ENCODE measurements at places on chromosomes 1 and 21.
A peak's percentile ranks its signal among the peaks of the same experiment; 100 is the strongest.

DNA sequence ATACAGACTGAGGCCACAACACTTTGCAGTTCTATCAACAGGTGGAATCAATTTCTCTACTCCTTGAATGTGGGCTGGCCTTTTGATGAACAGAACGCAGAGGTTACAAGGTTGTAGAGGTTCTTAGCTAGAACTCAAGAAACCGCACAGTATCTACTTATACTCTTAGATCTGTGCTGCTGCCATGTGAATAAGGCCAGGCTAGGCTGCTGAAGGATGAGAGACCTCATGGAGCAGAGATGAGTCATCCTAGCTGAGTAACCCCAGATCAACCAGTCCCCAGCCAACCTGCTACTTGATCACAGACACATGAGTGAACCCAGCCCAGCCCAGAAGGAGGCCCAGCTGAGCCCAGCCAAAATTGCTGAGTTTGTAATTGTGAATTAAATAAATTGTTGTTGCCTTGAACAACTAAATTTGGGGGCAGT, 35.3 kb upstream of the BCAR3 start:
- no peaks in the 10 kb centered on the region for H3K27me3 ChIP-seq
- H3K4me1 ChIP-seq, result peaks cover 2% of the 10 kb centered on the region
- DNase-seq, result no peak
- no peaks in the 10 kb centered on the region for H3K36me3 ChIP-seq
- H3K27ac ChIP-seq, result no peak overlapping the region
- no peak overlapping the region for H3K4me3 ChIP-seq

DNA sequence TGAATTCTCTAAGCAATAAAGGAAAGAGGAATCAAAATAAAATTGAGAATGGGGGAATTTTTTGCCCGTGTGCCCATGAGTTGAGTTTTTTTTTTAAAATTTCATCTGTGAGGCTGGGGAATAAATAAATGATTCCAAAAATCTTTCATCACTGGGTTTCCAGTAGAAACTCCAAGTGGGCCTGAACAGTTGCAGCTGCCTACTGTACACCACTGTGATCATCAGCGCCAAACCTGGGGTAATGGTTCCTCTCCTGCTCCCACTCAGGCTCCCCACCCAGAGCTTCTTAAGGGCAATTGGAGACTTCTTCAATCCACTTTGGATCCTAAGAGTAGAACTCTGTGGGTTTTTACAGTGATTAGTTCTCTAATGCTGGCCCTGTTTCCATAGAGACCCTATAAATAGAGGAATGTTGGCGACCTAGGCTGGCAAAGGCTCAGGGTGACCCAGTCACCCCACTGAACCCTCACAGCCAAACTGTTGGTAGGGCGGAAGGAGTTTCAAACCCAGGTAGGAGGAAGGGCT, 9.3 kb downstream of the TMCC2 start:
- peaks cover 8% of the 10 kb centered on the region for H3K4me1 ChIP-seq
- H3K27me3 ChIP-seq, result no peaks in the 10 kb centered on the region
- H3K27ac ChIP-seq, result no peak overlapping the region
- no peak overlapping the region for H3K4me3 ChIP-seq
- no peak for DNase-seq

DNA sequence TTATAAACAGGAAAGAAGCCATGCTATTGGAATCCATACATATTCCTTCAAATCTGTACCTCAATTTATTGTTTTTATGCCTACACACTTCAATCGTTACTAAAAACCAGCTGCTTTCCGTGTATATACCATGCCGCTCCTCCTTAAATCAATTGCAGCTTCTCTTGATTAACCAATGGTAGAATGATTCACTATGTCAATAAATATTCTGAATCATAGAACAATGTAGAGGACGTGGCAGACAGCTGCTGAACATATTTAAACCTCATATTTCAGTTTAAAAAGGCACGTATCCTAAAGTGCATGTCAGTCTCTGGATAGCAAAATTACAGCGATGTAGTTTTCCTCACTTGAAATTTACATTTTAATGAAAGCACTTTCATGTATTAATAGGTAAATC, 100.4 kb downstream of the MRPL39 start:
- no peaks in the 10 kb centered on the region for H3K4me1 ChIP-seq
- H3K36me3 ChIP-seq, result no peaks in the 10 kb centered on the region
- no peak overlapping the region for H3K27ac ChIP-seq
- no peaks in the 10 kb centered on the region for H3K27me3 ChIP-seq
- H3K4me3 ChIP-seq, result no peak overlapping the region
- DNase-seq, result no peak

GRCh38 chr1:20432891-20433290, 53.1 kb downstream of the CAMK2N1 start:
- DNase-seq, result no peak
- no peak overlapping the region for H3K27ac ChIP-seq
- no peak overlapping the region for H3K4me3 ChIP-seq
- no peaks in the 10 kb centered on the region for H3K36me3 ChIP-seq

- no peaks in the 10 kb centered on the region for H3K4me1 ChIP-seq
- no peaks in the 10 kb centered on the region for H3K27me3 ChIP-seq
- no peak overlapping the region for H3K27ac ChIP-seq
- H3K4me3 ChIP-seq, result no peak overlapping the region
- DNase-seq, result peak; percentile 26
Observed at GRCh38 chr1:170402476-170403311, 129.3 kb upstream of the GORAB start.

- no peaks in the 10 kb centered on the region for H3K4me1 ChIP-seq
- no peak overlapping the region for H3K4me3 ChIP-seq
- H3K36me3 ChIP-seq, result no peaks in the 10 kb centered on the region
- H3K27ac ChIP-seq, result no peak overlapping the region
- DNase-seq, result peak; percentile 37
Observed at GRCh38 chr1:95096218-95096841, 20.8 kb upstream of the TLCD4 start.

- peak; percentile 76 for DNase-seq
- H3K4me3 ChIP-seq, result no peak overlapping the region
- peaks cover 3% of the 10 kb centered on the region for H3K4me1 ChIP-seq
- no peaks in the 10 kb centered on the region for H3K36me3 ChIP-seq
- H3K27ac ChIP-seq, result peak overlapping the region; percentile 92
Observed at GRCh38 chr1:54934869-54935268, 45.6 kb upstream of the TMEM61 start.

GRCh38 chr21:38841472-38841871, 35.7 kb downstream of the ETS2 start:
- peaks cover 14% of the 10 kb centered on the region for H3K4me1 ChIP-seq
- H3K36me3 ChIP-seq, result no peaks in the 10 kb centered on the region
- no peak for DNase-seq
- H3K27ac ChIP-seq, result no peak overlapping the region

GRCh38 chr1:193185211-193185610, 1.2 kb downstream of the B3GALT2 start:
- no peak for DNase-seq
- no peaks in the 10 kb centered on the region for H3K27me3 ChIP-seq
- no peaks in the 10 kb centered on the region for H3K36me3 ChIP-seq
- no peaks in the 10 kb centered on the region for H3K4me1 ChIP-seq

DNA sequence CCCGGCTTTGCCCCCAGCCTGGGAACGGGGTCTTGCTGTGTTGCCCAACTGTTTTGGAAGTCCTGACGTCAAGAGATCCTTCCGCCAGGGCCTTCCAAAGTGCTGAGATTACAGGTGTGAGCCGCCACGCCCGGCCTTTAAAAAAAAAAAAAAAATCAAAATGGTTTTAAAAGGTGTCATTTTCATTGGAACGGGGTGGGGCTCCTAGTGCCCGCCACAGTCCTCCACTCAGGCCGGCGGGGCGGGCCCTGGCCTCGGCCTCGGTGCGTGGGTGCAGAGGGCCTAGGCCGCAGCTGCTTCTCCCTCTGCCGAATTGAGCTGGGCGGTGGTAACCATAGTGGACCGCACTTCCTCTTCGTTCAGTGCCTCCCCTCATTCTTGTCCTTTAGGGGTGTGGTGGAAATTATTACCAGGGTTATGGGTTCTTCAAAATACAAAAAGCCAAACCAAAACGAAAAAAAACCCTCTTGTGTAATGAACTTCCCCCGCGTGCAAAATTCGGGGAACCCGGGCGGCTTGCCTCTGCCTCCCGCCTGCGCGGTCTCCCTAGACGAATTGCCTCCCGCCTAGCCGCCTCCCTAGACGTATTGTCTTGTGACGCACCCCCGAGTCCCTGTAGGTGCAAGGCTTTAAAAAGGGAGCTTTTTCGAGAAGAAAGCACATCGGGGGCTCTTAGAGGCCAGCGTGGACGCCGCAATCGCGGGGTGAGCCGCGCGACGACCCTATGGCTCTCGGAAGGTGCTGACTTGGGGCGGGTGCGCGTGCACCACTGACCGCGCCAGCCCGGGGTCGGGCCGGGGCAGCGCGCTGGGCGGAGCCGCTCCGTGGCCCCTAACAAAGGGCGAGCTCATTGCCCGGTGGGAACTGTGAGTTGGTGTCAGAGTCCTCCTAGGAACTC, 10.5 kb upstream of the SPEN start:
- no peak for DNase-seq
- peaks cover 11% of the 10 kb centered on the region for H3K4me1 ChIP-seq
- H3K27ac ChIP-seq, result no peak overlapping the region
- H3K36me3 ChIP-seq, result no peaks in the 10 kb centered on the region
- H3K27me3 ChIP-seq, result no peaks in the 10 kb centered on the region
- H3K4me3 ChIP-seq, result peak overlapping the region; percentile 78

GRCh38 chr1:44857446-44857845, 14.4 kb upstream of the PTCH2 start:
- H3K36me3 ChIP-seq, result peaks cover 5% of the 10 kb centered on the region
- no peak overlapping the region for H3K27ac ChIP-seq
- no peaks in the 10 kb centered on the region for H3K4me1 ChIP-seq
- no peaks in the 10 kb centered on the region for H3K27me3 ChIP-seq
- H3K4me3 ChIP-seq, result no peak overlapping the region
- no peak for DNase-seq

- no peak overlapping the region for H3K27ac ChIP-seq
- peaks cover 8% of the 10 kb centered on the region for H3K4me1 ChIP-seq
- no peak for DNase-seq
- no peaks in the 10 kb centered on the region for H3K36me3 ChIP-seq
- peaks cover 73% of the 10 kb centered on the region for H3K27me3 ChIP-seq
Observed at GRCh38 chr1:23906731-23907130, 6.4 kb downstream of the CNR2 start.

- H3K4me3 ChIP-seq, result peak overlapping the region; percentile 15
- H3K36me3 ChIP-seq, result no peaks in the 10 kb centered on the region
- H3K27me3 ChIP-seq, result peaks cover 59% of the 10 kb centered on the region
- no peak for DNase-seq
- H3K27ac ChIP-seq, result no peak overlapping the region
Observed at GRCh38 chr21:32955311-32956060, 70.2 kb upstream of the OLIG2 start.

DNA sequence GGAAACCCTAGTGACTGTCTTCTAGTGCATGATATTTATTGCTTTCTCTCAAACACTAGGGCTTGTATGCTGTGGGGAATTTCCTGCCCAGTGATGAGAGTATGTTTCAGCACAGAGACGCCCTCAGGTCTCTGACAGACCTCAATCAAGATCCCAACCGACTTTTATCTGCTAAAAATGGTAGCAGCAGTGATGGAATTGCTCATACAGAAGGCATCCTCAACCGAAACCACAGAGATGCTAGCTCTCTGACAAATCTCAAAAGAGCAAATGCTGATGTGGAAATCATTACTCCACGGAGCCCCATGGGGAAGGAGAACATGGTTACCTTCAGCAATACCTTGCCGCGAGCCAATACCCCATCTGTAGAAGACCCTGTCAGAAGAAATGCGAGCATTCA, 41.3 kb downstream of the PLPPR4 start:
- H3K4me3 ChIP-seq, result no peak overlapping the region
- H3K36me3 ChIP-seq, result no peaks in the 10 kb centered on the region

GRCh38 chr1:15154480-15155036, 1.0 kb downstream of the TMEM51 start:
- peak; percentile 74 for DNase-seq
- peaks cover 40% of the 10 kb centered on the region for H3K4me1 ChIP-seq
- H3K27me3 ChIP-seq, result peaks cover 30% of the 10 kb centered on the region
- H3K36me3 ChIP-seq, result peaks cover 2% of the 10 kb centered on the region
- peak overlapping the region; percentile 84 for H3K4me3 ChIP-seq

GRCh38 chr1:205811660-205812059, 1.3 kb downstream of the SLC41A1 start:
- no peak overlapping the region for H3K27ac ChIP-seq
- H3K27me3 ChIP-seq, result no peaks in the 10 kb centered on the region
- H3K36me3 ChIP-seq, result peaks cover 17% of the 10 kb centered on the region
- H3K4me3 ChIP-seq, result peak overlapping the region; percentile 81

- peak; percentile 82 for DNase-seq
- peaks cover 2% of the 10 kb centered on the region for H3K36me3 ChIP-seq
- H3K27me3 ChIP-seq, result no peaks in the 10 kb centered on the region
- no peak overlapping the region for H3K27ac ChIP-seq
- H3K4me1 ChIP-seq, result no peaks in the 10 kb centered on the region
- H3K4me3 ChIP-seq, result no peak overlapping the region
Observed at GRCh38 chr1:244678697-244679096, 25.8 kb downstream of the DESI2 start.

GRCh38 chr21:33206771-33207281, 22.9 kb upstream of the IFNAR2 start:
- H3K36me3 ChIP-seq, result no peaks in the 10 kb centered on the region
- no peak overlapping the region for H3K27ac ChIP-seq
- H3K4me3 ChIP-seq, result no peak overlapping the region
- H3K27me3 ChIP-seq, result no peaks in the 10 kb centered on the region
- no peak for DNase-seq

GRCh38 chr21:27704567-27705166, 737.8 kb upstream of the ADAMTS5 start:
- no peak for DNase-seq
- no peak overlapping the region for H3K4me3 ChIP-seq
- H3K27me3 ChIP-seq, result no peaks in the 10 kb centered on the region

- peaks cover 28% of the 10 kb centered on the region for H3K27me3 ChIP-seq
- H3K4me3 ChIP-seq, result no peak within 1 kb of the TSS
- no peak within 1 kb of the TSS for H3K27ac ChIP-seq
- peaks cover 7% of the 10 kb centered on the region for H3K4me1 ChIP-seq
Observed at GRCh38 chr1:7940745-7941436, at the start of gene TNFRSF9. Gene TNFRSF9 (minus strand): TSS chr1:7940839. CDS start chr1:7939994, 845 bp downstream.

DNA sequence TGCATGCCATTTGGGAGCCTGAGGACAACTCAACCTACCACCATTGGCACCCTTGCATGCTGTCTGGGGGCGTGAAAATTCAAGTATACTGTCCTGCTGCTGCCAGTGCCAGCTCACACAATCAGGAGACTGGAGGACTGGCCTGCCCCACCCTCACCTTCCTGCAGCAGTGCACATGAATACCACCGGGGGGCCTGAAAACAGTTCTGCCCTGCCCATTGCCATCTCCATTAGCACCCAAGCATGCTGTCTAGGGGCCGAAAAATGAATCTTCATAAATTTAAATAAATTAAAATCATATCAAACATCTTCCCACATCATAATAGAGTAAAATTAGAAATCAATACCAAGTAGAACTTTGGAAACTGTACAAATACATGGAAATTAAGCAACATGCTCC, 322.1 kb upstream of the TMPRSS15 start:
- DNase-seq, result no peak
- no peak overlapping the region for H3K27ac ChIP-seq
- no peak overlapping the region for H3K4me3 ChIP-seq
- H3K4me1 ChIP-seq, result no peaks in the 10 kb centered on the region

DNA sequence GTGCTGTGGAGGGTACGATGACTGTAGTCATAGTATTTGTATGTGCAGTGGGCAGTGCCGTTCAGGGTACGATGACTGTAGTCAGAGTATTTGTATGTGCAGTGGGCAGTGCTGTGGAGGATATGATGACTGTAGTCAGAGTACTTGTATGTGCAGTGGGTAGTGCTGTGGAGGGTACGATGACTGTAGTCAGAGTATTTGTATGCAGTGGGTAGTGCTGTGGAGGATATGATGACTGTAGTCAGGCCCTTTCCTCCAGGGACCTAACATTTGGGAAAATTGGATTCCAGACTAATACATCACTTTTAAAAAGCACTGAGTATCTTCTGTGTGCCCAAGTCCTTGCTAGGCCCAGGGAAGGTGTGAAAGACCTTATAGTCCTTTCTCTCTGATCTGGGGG, 2.9 kb downstream of the ZNF672 start:
- H3K27me3 ChIP-seq, result no peaks in the 10 kb centered on the region
- no peak overlapping the region for H3K4me3 ChIP-seq
- H3K36me3 ChIP-seq, result peaks cover 16% of the 10 kb centered on the region
- DNase-seq, result no peak
- peaks cover 11% of the 10 kb centered on the region for H3K4me1 ChIP-seq

All from mesenchymal stem cell (in vitro differentiated cells and primary cell).